ENCODE measurements at places on chromosomes 16 and 17.

DNA sequence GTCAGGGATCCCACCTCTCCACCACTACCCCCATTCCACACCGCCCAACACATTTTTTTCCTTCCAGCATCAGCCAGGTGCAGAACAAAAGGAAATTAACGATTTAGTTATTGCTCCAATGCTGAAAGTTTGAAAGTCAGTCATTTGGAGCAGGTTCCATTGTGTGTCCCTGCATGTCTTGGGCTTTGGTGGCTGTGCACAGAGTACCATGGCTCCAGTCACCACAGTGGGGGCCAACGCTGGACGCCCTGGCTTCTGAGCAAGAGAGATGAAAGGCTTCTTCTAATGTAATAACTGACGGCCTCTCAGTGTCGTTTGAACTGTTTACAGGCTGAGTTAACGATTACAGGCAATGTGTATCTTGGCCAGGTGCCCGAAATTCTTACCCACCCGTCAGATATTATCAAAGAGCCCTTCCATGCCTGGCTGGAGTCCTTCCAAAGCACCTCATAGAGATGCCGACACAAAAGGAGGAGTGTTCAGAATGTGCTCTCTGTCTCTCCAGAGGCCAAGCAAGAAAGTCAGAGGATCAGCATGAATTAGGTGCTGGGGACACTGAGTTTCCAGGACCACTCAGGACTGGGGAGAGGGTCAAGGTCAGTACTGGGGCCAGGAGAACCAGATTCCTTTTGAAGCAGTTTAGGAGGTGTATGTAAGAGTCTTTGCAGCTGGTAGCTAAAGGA is 25.9 kb downstream of the RNF43 start:
- DNase-seq: no peak

- no peak for DNase-seq
Observed at GRCh38 chr16:72285728-72286127, 113.8 kb upstream of the PMFBP1 start.

- DNase-seq: no peak
Observed at GRCh38 chr17:6098823-6099180, 28.6 kb downstream of the WSCD1 start.

- DNase-seq: no peak
Observed at GRCh38 chr16:80015566-80015965, 415.0 kb upstream of the MAF start.

GRCh38 chr16:54443839-54444238 is 157.3 kb upstream of the IRX3 start:
- DNase-seq: no peak

- DNase-seq: no peak
Observed at GRCh38 chr16:27108826-27109665, 42.3 kb downstream of the C16orf82 start.

DNA sequence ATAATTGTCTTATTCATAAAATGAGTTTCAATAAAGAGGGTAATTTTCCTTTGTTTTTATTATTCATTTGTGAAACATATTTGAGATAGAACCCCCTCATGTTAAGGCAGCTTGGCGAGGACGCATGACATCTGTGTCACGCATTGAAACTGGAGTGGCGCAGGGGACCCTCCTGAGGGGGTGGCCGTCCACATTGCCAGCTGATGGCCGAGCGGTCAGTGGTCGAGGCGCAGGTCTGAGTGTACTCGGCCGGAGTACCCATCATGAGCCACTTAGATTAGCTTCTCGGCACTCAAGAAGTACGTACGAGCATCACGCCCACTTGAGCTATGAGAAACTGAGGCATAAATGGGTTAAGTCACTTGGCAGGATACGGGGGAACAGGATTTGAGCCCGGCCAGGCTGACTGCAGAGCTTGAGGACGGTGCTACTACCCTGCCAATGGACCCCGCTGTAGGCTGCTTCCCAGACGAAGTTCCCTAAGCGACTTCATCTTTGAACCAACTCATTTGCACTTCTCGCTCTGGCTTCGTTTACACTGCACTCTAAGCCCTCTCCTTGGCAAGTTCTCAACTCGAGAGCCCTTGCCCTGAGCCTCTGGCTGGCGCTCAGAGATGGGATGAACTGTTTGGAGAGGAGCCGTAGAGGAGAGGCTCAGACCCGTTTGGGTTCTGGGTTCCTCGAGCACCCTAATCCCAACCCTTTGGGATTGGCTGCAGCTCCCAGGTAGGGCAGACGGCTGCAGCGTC is 91.8 kb downstream of the SDK2 start:
- DNase-seq: no peak

GRCh38 chr17:34567691-34568465 is 11.5 kb upstream of the TMEM132E start:
- DNase-seq: no peak

GRCh38 chr16:19677402-19677801 is 40.6 kb downstream of the KNOP1 start:
- no peak for DNase-seq

GRCh38 chr17:54623746-54624145 is 276.9 kb upstream of the TOM1L1 start:
- DNase-seq: no peak

DNA sequence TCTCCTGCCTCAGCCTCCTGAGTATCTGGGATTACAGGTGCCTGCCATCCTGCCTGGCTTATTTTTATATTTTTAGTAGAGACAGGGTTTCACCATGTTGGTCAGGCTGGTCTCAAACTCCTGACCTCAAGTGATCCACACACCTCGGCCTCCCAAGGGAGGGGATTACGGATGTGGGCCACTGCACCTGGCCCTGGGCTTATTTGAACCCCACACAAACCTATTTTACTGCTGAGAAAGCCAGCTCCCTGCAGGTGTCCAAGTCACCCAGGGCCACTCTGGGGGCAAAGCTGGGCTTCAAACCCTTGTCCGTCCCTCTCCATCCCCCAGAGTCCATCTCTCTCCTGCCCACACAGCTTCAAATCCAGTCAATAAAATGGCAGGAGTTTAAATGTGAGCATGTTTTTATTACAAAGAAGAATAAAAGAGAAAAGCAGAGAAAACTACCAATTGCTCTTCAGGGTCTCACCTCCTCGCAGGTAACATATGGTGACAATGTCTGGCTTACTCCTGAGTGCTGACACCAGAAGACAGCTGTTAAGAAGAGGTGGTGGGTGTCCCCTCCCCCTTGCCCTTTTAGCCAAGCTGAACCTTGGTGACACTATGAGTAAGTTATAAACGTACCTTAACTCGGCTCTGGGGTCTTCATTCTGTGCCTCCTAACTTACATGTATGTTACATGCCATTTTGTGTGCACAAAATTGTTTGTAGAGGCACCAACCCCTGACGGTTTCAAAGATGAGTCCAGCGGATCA is 45.4 kb downstream of the LAT start:
- no peak for DNase-seq

DNA sequence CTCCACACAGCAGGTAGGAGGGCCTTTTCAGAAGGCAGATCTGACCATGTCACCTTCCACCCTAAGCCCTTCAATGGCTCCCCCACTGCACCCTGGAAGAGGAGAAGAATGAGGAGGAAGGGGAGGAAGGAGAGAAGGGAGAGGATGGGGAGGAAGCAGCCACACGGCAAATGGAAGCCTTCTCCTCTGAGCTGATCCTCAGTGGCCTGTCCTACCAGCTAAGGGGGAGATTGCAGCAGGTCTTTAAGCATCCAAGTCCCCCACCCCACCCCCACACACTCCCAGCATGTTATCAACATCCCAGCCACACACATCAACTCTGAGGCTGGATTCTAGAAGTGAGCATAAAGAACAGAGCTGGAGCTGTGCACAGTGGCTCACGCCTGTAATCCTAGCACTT is 46.2 kb upstream of the RBFOX3 start:
- DNase-seq: no peak

- DNase-seq: no peak
Observed at GRCh38 chr17:50511058-50511457, 2.8 kb downstream of the MYCBPAP start.

DNA sequence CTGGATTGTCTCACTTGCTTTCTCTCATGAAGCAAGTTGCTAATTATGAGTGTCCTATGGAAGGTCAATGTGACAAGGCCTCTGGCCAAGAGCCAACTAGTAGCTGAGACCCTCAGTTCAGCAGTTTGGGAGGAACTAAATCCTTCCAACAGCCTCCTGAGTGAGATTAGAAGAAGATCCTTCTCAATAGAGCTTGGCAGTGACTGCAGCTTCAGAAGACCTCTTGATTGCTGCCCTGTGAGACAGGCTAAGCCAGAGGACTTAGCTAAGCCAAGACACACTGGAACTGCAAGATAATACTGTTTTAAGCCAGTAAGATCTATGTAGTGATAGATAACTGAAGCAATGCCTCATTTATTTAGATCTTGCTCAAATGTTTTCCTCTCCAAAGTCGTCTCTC is 34.3 kb downstream of the PCTP start:
- no peak for DNase-seq

GRCh38 chr17:6660805-6661463 is 9.4 kb downstream of the C17orf100 start:
- no peak for DNase-seq

DNA sequence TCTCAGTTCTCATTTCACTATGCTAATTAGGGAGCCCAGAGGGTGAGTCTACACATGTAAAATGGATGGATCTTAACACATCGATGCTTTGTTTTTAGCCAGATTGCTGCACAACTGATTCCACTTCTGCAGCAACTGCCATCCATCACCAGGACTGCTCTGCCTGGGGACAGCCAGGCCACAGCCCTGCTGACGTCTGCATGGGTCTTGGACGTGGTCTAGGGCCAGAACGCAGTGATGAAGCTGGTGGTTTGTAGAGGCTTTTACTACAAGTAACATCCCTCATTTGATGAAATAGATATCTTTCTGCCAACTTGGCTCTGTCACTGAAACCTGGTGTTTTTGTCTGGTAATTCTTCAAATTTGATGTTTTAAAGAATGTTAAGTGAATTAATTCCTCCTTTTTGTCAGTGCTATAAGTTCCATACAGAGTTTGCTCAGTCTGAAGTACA is 50.6 kb downstream of the MARCHF10 start:
- no peak for DNase-seq

DNA sequence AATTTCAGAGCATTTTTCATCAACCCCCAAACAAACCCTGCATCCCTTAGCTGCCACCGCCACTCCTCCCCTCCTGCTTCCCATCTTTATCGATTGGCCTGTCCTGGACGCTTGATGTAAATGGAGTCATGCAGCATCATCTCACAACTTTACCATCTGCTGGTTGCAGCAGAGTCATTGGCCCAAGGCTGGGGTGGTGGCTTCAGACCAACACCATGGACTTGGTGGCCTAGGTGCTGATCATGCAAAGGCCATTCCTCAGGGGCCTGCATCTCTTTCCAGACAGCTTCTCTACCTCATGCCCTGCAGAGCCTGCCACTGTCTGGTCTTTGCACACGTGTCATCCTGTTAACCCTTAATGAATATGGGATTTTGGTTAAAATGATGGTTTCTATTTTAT is 73.4 kb downstream of the MPRIP start:
- DNase-seq: no peak

- no peak for DNase-seq
Observed at GRCh38 chr17:8955021-8955959, 10.2 kb downstream of the PIK3R5 start.

DNA sequence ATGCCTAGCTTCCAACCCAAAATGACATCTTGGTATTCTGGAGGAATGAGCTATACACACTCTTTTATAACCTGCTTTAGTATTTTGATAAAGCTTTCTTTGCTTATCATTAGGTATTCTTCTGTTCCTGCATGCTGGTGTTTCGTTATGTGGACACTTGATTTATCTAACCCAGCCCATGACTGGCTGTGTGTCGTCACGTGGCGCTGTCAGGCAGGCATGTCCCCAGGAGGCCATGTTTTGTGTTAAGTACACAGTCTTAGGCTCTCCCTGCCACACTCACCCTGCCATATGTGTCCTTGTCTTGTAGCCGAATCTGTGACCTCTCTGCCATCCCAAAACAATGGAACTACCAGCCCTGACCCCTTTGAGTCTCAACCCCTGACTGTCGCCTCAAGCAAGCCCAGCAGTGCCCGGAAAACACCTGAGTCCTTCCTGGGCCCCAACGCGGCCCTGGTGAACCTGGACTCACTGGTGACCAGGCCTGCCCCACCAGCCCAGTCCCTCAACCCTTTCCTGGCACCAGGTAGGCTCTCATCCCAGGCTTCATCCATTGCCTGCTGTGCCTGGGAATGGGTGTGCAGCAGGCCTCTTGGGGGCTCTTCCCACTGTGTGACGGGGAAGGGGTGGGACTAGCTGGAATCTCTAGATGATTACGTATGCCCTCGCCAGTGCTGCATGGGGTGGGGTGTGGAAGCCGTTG is 30.8 kb downstream of the B9D1 start:
- DNase-seq: no peak

DNA sequence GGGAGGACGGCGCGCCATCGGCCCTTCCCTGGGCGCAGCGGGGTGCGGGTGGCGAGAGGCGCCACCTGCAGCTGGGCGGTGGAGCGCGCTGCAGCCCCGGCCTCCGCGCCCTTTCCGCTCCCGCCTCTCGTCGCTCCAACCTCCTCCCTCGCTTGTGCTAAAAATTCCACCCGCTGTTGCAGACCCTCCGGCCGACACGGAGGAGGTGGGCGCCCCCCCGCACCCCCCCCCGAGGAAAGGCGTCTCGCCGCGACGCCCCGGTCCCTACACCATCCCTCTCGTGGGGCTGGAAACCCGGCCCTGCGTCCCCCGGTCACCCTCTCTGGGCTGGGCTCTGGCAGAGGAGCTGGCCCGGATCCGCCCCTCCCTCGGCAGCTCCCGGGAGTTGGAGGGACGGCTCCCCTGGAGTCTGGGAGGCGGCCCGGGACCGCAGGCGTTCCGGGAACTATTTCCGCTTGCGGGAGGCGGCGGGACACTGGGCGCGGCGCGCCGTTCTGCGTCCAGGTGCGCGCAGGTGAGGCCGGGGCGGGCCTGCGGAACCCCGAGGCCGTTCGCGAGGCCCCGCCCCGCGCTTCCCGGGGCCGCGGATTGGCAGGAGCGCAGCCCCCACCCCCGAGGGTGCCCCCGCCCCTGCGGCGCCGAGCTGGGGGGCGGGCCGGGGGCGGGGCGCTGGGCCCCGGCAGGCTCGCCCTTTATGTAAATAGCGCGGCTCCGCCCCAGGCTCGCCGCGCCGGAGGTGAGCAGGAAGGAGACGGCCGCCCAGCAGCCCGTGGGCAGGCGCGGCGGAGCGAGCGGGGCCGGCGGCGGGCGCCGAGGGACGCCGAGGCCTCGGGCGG is at the start of gene LLGL2:
TSS of gene LLGL2 (plus strand) at position 728 of the 836 bp plus-strand sequence. CDS start 17,730 bp downstream, outside the sequence.
- DNase-seq: peak; percentile 86

GRCh38 chr16:69123910-69124309 is 8.5 kb downstream of the CHTF8 start:
- DNase-seq: no peak

- no peak for DNase-seq
Observed at GRCh38 chr17:80683625-80684104, 139.0 kb downstream of the RPTOR start.

GRCh38 chr17:65389949-65390348 is 171.5 kb downstream of the AXIN2 start:
- DNase-seq: no peak

DNA sequence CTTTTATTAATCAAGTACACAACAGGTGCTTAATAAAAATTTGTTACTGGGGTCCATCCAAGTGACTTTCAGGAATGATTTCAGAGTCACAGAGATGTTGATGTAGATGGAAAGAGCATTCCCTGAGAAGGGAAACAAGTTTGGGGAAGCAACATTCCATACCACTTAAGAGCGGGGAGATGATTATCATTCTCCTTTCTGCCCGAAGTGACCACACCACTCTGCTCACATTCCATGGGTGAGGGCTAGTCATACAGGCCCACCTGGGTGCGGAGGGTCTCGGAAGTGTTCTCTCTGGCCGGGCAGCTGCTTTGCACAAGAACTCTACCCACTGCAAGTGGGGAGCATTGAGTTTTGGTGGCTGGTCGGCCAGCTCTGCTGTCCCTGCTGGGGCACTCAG is 231.4 kb downstream of the SNX29 start:
- no peak for DNase-seq

GRCh38 chr17:44222112-44222869 is 2.8 kb upstream of the UBTF start:
- DNase-seq: no peak

Measured in activated naive CD4-positive, alpha-beta T cell (primary cell).